ENCODE measurements at places on chromosomes 16 and 17.

GRCh38 chr16:82345318-82345717 is 175.3 kb upstream of the MPHOSPH6 start:
- DNase-seq: no peak

- no peak for DNase-seq
These were observed 113.2 kb upstream of the IRX5 start for GRCh38 chr16:54817432-54817831.

DNA sequence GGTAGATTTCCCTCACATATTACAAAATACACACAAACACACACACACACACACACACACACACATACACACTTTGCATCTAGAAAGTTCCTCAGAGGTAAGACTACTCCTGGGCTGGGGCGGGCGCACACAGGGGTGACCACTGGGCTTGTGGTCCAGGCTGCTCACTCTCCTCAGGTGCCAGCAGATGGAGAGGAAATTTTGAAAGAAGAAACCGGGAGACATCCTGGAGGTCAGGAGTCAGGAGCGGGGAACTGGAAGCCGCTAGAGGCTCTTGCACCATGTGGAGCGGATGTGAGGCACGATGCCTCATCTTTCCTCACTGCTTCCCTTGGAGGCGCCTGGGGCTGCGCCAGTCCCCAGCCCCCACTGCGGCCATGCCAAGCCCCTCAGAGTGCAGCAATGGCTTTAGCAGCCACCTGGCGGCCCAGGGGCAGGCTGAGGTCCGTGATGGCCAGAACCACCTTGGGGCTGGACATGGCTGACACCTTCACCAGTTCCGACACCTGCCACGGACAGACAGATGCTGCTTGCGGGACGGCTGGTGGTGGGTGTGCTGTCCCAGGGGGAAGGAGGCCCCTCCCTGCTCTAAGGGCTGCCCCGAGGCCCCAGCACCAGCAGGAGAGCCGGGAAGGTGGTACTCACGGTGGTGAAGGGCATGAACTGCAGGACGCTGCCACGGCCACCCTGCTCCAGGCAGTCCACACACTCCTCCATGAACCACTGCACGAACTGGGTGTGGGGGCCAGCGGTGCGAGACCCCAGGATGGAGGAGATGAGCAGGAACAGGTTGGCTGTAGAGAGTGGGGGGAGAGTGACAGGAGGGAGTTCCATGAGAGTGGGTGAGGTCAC is 4.1 kb downstream of the CSF3 start:
- no peak for DNase-seq

DNA sequence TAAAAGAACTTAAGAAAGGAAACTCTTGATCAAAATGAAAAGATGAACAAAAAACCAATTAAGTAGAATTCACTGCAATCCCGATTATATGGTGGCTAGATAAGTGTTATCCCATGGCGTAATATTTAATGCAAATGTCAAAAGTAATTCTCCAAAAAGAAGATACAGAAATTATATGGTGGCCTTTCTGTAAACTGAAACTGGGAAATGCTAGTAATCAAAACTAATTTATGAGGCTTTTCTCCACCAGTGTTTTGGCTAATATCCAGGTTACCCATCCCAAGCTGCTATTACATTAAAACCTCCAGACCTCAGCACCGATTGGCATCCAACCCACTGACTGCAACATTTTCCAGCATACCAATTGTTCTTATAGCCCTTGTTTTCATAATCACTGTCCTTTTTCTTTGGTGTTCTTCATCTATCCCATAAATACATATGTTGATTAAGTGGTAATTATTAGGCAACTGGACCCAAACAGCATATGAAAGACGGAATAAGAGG is 77.2 kb upstream of the TNRC6A start:
- no peak for DNase-seq

DNA sequence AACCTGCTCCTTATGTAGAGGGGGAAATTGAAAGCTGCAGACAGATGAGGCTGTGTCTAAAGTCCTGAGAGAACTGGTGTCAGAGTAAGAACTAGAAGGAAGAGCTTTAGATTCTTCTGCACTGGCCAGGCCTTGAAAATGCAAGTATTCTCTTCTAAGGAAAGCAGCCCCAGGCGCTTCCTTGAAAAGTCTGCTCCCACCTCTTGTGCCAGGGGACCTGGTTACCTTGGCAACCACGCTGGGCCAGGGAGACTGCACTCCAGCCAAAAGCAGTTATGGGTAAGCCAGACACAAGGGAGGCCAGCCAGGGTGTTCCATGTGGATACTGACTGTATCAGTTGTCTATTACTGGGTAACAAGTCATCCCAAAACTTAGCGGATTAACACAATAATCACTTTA is 228.6 kb upstream of the SDK2 start:
- DNase-seq: no peak

- DNase-seq: no peak
These were observed 41.8 kb downstream of the NOL11 start for GRCh38 chr17:67759355-67760171.

GRCh38 chr16:2151188-2152091 is 3.0 kb downstream of the RAB26 start:
- DNase-seq: no peak

GRCh38 chr17:50967795-50968194 is 101.6 kb upstream of the TOB1 start:
- DNase-seq: no peak

DNA sequence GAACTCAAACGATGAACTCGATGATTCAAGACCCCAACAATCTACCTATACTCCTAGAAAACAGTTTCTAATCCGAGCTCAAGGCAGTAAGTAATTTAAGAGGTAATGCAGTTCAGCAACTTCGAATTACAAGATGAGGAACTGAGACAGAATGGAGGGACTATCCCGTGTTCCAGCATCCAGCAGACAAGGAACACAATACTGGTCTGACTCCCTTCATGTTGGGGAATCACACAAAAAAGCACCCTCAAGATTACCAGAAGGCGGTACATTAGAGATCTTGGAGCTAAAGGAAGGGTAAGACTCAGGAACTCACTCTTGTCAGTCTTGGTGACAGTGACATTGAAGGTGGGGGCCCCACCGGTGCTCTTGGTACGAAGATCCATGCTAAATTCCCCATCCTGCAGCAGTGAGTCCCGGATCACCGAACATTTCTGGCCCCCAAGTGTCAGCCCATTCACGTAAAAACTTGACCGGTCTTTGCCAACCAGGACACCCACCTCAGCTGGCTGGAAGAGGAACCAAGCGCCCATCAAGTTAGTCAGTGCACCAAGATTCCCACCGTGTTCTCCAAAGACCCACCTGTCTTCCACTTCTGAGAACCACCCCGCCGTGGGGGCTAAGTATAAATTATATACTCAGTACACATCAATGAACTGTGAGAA is 1.9 kb downstream of the PFN1 start:
- no peak for DNase-seq

DNA sequence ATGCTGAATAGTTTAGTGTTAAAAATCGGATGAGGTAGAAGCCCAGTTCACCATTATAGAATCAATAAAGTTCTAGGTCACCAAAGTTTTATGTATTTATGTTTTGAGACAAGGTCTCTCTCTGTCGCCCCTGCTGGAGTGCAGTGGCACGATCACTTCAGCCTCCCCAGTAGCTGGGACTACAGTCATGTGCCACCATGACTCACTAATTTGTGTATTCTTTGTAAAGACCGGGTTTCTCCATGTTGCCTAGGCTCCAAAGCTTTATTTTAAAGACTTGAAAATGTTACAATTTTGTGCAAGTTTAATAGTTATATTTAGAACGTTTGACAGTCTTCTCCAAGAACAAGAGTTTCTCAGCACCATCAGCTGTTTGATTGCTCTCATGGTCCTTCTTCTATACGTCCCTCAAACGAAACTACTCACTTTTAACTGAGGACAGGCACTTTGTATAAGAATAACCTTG is 32.1 kb downstream of the NDE1 start:
- no peak for DNase-seq

All from NCI-H187 treated with DMSO at 0.1 percent for 48 hours (cell line).